ENCODE measurements at places on chromosomes 6 and 20.

DNA sequence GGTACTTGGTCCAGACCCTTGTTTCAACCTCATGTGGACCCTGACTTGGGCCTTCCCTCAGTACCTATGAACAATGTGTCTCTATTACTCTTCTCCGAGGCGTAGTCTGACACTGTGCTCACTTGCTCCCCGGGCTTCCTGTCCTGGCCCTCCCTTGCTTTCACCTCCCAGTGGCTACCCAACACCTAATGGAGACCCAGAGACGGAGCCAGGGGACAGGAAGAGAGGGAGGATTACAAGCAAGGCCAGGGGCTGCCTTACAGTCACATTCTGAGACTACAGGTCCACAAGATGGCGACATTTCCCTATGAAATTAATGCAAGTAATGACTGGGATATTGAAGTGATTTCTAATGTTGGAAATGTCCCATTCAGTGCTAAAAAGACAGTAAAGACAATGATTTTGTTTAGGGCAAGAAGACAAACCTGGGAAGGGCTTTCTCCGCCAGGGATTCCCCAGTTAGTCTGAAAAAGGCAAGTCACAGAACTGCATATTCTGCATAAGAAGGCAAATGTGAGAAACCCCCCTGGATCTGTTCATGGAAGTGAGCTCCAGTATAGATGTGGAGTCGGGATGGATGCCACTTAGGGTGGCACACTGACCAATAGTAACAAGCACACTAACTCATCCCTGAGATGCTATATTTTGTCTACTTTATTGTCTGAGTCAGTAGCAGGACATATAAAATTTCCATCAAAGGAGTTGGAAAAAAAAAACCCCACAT is 44.0 kb upstream of the ZBTB24 start:
- DNase-seq, result peak; percentile 26

GRCh38 chr20:5843054-5843592 is 92.9 kb downstream of the SHLD1 start:
- DNase-seq, result no peak

DNA sequence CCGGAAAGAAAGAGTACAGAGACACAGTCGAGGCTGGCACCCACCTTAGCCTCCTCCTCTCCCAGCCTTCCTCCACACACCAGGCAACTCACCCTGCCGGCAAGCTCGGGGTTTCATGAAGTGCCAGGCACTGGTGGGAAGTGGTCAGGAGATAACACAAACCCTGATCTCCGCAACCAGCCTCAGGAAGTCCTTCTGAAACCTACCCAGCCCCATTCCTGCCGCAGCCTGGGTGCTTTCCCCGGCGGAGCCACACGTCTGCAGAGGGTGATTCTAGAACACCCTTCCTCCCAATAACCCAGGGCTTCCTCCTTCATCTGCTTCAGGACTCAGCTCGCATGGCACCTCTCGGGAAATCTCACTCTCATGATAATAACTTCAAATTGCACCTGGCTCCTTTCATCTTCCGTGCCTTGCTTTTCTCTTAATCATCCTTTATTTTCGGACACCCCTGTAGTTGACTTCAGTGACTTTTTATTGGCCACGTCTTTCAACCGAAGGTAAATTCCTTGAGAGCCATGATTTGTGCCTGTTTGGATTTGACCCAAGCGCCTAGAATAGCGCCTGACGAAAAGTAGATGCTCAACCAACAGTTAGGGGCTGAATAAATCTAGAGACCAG is 8.7 kb upstream of the HLA-E start:
- no peak for DNase-seq

DNA sequence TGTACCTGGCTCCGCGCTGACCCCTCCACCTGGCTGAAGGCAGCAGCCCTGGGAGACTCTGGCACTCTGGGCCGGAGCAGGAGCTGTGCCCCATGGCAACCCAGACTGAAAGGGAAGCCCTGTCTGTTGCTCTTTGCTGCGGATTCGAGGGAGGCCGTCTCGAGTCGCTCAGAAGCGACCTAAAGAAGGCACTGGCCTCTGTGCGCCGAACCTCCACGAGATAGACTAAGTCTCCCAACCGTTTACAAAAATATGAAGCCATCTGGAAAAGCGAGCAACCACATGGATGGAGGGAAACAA is 10.5 kb upstream of the TBX18 start:
- no peak for DNase-seq

DNA sequence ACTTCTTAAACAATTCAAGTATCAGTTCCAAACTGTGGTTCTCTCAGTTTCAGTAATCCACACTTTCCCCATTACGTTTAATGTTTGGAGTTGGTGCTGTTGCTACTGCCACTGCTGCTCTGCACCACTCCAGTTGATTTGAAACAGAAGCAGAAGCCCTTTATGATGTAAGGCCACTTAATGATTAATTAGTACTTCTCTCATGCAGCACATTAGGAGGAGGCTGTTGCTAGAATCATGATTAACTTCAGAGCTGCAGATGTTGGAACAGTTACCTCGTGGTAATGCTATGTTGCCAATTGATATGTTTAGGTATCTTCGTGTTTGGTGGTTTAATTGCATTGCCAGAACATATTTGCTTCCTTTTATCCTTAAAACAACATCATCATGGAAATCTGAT is 986.2 kb upstream of the CITED2 start:
- no peak for DNase-seq

DNA sequence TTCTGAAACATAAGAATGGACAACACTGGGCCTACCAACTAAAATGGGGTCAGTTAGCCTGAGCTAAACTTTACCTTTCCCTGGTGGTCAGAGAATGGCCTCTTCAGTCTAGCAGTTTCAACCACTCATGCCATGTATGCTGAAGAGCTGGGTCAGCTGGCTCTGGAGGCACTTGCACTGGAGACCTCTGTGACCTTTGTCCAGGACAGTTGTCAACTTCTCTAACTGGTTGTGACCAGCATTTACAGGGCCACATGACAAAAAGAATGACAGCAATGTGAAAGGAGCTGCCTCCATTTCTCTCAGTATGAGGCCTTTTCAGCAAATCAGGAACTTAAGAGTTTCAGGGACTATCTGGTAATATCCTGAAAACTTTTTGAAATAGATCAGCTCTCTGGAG is 59.9 kb upstream of the TMEM30A start:
- no peak for DNase-seq

DNA sequence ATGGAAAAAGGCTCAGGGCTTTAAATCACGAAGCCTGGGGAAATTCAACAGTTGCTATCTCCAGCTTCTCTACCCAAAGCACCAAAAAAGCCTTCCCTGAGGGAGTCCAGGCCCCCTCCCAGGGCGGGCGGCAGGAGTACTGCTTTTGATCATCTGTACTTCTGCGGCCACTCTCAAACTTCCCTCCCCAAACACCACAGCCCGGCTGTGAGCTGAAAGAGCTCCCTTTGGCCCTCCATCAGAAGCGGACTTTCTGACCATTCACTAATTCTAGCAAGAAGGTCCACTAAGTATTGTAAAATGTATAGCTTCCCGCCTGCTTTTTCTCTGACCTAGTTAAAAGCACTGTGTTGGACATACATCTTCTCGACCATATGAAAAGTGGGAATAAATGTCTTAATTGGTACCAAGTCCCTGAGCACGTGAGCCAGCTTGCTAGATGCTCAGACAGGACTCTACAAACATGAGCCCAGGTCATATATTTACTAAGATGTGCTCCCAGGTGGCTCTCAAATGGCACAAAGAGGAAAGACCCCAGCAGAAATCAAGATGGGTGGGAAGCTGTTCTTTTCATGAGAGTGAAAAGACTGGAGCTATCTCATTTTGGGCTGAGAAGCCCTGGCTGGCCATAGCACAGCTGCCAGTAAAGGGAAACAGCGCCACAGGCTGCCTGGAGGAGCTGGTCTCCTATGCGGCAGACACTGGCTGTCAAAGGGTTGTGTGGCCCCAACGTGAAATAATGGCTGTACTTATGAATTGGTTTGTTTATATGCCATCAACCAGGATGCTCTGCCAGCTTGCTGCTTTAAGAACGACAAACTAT is 58.6 kb downstream of the GFOD1 start:
- no peak for DNase-seq

DNA sequence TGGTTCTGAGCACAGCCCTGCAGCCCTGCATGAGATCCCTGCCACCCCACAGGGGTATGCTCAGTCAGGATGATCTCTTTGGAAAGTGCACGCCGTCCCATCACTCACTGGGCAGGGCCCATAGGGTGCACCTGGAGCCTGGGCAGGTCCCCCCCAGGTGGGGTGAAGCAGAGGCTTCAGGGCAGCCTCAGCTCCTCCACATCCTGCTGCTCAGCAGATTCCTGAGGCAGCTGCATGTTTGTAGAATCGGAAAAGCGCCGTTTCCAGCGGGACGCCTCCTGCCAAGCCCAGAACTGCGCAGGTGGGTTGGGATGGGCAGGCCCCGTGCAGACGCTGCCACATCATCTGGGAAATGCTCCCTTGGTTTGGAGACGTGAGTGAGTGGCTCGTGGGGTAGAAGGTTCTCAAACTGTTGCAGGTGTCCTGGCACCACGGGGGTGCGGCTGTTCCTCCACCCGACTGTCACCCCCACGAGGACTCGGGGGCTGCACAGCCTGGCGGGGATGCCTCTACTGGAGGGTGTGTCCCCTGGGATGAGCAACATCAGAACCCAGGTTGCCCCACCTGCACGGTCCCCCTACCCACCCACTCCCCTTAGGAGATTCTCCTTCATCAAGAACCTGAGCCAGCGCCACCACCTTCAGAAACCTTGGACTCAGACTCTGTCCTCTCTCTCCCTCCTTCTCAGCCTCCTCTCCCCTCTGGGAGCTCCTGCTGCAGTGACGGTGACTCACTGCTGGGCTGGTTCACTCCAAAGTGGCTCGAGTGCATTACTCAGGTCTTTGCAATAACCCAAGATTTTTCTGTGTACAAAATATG is 334.1 kb downstream of the TAF4 start:
- no peak for DNase-seq

DNA sequence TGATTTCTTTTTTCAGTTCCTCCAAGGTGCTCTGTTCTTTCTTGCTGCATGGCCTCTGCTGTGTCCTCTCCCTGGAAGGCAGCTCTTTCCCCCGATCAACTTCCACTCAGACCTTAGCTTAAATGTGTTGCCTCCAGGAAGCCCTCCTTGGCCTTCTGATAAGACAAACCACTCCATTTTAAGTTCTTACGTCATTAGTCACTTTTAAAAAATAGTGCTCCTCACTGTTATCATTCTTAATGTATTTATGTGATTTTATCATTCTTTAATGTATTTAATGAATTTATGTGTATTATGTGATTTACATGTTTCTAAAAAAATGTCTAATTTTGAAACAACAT is 12.2 kb upstream of the MANBAL start:
- no peak for DNase-seq

DNA sequence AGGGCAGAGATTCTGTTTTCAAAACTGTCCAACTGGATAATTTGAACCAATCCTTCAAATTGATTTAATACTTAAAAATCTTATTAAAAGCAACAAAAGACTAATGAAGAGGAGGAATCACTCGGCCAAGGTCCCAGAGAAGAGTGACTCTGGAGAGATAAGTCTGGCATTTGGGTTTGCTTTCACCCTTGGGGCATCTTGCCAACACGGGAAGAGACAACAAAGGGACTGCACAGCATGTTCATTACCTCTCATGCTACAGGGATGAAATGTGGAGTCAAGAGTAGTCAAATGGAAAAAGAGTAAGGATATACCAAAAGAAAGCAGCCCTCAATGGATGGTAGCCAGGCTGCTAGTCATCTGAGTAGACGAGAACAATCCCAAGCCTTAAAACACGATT is 68.2 kb downstream of the KHDRBS2 start:
- DNase-seq, result no peak

- DNase-seq, result no peak
Observed at GRCh38 chr6:125157725-125158124, 4.2 kb downstream of the TPD52L1 start.

DNA sequence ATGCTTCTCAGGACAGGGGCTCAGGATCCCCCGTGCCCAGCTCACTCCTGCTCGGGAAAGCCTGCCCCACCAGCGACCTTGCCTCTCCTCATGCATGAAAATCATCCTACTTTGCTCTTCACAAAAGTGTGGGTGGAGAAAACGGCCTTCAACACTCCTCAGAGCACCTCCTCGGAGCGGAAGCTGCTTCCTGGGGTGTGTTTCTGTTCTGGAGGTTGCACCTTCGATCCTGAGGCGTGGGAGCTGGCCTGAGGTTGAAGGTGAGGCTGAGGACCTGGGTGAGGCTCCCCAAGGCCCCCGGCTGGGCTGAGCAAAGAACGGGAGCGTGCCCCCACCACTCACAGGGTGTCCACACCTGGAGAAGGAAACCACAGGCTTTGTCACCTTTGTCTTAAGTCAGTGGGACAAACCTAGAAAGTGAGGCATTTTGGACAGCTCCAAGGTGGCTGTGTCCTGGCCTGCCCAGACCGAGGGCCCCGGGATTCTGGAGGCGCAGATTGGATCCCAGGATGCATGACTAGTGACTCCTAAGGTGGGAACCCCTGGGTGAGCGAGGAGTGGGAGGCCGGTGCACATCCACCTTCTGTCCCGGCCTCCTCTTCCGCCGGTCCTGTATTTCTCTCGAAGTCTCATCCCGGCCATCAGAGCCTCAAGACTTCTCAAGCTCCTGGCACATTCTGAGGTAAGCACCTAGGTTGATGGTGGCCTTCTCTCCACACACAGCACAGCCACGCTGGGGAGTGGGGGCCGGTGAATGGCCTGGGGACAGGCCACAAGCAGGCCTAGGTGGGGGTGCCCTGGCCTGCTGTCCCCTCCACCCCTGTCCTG is 104.7 kb downstream of the TMEM242 start:
- DNase-seq, result no peak

DNA sequence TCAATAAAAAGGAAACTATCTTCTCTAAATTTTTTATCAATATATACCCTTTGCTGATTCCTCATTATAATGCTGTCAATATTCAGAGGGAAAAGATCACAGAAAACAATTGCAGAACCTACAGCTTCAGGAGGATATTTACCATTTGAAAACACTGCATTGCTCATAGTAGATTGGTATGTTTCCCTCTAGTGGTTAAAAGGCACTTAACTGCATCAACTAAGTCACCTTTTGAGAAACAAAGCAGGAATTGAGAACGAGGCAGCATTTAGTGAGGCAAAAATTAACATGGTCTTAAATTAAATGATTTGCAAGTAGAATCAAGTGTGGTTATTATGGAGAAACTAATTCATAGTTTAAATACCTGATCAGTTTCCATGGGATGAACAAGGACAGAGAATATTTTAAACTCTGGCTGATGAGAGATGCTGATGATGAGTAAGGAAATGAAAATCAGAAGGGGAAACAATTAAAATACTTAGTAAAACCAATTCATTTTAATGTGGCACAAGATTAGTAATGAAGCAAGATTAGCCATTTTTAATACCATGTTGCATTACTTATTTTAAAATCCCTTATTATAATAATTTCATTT is 642.1 kb downstream of the EPHA7 start:
- DNase-seq, result no peak

All from activated T-cell treated with anti-CD3 and anti-CD28 coated beads for 1 hour (primary cell).